Muscle of leg (tissue), 16 donors: ENCODE measurements at places on chromosomes 3 and 15.
A peak's percentile ranks its signal among the peaks of the same experiment; 100 is the strongest.

GRCh38 chr3:107142786-107143575 lies 234.3 kb upstream of the CCDC54 start:
- DNase-seq, result peak; percentile 92

DNA sequence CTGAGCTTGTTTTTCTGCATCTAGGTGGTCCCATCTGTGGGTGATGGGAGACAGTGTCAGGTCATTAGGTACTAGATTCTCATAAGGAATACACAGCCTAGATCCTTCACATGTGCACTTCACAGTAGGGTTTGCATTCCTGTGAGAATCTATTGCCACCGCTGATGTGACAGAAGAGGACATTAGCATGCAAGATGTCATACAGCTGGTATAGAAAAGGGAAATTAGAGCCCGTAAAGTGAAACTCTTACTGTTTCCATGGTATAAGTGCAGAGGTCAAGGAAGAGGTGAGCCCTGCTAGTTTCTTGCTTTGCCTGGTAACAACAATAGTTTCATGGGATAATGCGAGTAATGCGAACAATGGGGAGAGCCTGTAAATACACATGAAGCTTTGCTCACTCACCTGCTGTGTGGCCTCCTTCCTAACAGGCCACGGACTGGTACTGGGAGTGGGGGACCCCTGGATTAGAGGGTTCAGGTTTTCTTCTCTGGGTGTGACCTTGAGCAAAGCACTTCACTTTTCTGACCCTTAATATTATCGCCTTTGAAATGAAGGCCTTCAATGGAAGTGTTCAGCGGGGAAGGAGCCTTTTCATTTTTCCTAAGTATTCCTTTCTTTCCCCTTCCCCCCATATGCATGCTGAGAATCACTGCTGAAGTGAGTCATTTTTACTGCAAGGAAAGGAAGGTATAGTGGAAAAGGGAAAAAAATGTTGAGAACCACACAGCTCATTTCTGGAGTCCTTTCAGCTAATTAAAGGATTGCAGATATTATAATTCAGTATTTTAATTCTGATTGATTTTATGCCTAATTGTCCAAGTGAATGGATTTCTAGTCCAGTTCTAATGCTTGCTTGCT lies 286.4 kb downstream of the UBE2E2 start:
- no peak for DNase-seq

DNA sequence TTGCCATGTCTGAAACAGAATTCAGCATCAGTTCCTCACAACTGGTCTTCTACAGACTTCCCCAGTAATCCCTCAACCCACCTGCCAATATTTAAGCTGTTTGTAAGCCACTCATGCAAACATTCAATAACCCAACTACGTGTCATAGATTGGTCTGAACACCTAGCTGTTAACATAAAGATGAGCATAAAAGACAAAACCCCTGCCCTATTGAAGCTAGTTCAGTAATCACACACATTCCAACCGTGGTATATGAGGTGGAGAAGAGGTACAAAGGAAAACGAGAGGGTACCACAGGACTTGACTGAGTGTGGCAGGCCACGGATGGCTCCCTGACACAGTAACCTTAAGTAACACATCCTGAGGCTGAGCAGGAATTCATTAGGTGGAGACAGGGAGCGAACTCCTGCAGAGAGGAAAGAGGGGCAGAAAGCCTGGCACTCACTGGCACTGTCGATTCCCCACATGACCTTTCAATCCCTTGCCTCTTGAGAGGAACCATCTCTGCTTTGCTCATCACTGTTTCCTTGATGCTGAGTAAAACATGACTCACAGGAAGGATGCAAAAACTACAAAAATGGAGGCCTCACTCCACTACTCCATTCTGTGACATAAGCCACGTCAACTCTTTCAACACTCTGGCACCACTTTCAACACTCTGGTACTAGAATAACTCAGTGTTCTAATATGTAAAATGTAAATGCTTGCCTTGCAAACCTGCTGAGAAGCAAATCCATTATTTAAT lies 31.3 kb downstream of the RPN1 start:
- DNase-seq, result no peak

- DNase-seq, result no peak
Observed at GRCh38 chr3:33075995-33076394, 21.0 kb downstream of the GLB1 start.

DNA sequence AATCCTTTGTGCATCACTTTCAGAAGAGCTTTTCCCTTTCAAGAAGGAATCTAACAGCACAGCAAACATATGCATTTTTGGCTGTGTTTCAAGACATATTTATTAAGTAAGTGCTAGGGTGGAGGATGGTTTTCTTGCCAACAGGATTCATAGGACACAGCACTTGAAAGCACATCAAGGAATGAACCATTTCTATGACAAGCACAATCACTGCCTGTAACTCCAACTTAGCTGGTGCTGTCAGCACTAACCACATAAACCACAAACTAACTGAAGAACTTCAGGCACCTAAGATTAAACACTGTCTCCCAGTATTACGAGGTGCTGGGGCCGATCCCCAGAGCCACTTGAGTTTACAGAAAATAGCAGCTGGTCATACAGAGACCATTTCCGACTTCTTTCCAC lies 35.4 kb upstream of the SPRED1 start:
- peak; percentile 83 for DNase-seq
